Ecto neural progenitor cell (in vitro differentiated cells): ENCODE measurements at places on chromosomes 7 and 10.

DNA sequence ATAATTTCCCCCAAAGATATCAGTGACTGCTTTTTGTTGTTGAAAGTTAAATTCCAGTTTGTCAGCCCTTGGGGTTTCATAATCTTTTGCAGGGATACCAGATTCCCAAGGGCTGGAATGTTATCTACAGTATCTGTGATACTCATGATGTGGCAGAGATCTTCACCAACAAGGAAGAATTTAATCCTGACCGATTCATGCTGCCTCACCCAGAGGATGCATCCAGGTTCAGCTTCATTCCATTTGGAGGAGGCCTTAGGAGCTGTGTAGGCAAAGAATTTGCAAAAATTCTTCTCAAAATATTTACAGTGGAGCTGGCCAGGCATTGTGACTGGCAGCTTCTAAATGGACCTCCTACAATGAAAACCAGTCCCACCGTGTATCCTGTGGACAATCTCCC, 3.2 kb downstream of the CYP26A1 start:
- no peak for DNase-seq

- no peak for DNase-seq
Measured at GRCh38 chr7:151767557-151767956, 109.4 kb downstream of the PRKAG2 start.

- no peak for DNase-seq
Measured at GRCh38 chr7:94266238-94266644, 128.5 kb upstream of the COL1A2 start.

DNA sequence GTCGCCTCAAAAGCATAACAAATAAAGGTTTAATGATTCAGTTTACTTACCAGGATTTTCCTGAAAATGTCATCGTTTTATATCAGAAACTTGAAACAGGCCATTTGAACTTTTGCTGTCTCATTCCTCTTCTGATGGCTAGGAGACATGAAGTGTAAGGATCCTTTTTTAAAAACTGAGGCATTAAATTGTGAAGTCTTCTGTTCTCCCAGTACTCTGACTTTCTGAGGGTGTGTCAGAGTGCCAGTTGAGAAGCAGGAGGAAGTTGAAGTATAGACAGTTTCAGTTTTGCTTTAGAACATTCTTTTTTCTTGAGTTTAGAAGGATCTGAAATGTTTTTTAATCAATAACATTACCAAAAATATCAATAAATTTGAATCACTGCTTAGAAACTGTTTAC, at the start of gene SAMD9L:
TSS of gene SAMD9L (minus strand) at position 242 of the 400 bp plus-strand sequence. CDS start 12,414 bp downstream, outside the sequence.
- DNase-seq: no peak

GRCh38 chr10:66833861-66834260, 92.0 kb upstream of the LRRTM3 start:
- DNase-seq: no peak

- DNase-seq: no peak
Measured at GRCh38 chr7:151435971-151436370, 4.0 kb downstream of the CRYGN start.

GRCh38 chr7:152086513-152086912, 61.0 kb downstream of the GALNT11 start:
- no peak for DNase-seq

- no peak for DNase-seq
Measured at GRCh38 chr7:80309377-80309776, 174.7 kb downstream of the GNAI1 start.

DNA sequence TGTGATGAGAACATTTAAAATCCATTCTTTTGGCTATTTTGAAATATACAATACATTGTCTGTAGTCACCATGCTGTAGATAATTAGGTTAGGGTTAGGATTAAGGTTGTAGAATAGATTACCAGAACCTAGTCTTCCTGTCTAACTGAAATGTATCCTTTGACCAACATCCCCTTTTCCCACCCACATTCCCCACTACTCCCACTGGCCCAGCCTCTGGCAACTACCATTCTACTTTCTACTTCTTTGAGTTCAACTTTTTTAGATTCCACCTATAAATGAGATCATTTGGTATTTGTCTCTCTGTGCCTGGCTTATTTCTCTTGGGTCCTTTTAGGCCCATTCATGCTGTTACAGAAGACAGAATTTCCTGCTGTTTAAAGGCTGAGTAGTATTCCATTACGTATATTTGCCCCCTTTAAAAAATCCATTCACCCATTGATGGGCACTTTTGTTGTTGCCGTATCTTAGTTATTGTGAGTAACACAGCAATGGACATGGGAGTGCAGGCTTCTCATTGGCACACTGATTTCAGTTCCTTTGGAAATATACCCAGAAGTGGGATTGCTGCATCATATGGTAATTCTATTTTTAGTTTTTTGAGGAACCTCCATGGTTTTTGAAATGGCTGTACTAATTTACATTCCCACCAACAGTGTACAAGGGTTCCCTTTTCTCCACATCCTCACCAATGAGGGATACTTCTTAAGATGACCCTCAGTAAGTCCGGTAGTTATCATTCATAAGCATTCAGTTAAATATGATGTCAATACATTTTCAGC, 104.0 kb downstream of the RALA start:
- DNase-seq: no peak

DNA sequence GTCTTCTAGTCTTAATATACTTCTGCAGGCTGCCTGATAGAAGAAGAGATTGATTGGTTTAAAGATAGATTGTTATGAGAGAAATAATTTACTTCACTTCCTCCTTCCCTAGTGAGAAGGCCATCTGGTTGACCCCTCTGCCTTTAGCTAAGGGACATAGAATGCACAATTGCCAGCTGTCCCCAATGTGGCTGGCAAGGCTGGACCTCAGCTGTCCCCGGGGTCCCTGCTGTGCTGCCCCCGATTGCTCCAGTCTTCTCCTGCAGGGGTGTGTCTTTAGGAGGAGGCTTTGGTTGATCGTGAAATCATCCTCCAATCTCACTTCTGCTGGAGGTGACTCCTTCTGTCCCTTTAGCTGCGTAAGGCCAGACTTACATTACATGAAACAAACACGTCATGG, 388.5 kb downstream of the DPP6 start:
- no peak for DNase-seq

GRCh38 chr7:71657386-71657785, 525.4 kb downstream of the GALNT17 start:
- DNase-seq: no peak

DNA sequence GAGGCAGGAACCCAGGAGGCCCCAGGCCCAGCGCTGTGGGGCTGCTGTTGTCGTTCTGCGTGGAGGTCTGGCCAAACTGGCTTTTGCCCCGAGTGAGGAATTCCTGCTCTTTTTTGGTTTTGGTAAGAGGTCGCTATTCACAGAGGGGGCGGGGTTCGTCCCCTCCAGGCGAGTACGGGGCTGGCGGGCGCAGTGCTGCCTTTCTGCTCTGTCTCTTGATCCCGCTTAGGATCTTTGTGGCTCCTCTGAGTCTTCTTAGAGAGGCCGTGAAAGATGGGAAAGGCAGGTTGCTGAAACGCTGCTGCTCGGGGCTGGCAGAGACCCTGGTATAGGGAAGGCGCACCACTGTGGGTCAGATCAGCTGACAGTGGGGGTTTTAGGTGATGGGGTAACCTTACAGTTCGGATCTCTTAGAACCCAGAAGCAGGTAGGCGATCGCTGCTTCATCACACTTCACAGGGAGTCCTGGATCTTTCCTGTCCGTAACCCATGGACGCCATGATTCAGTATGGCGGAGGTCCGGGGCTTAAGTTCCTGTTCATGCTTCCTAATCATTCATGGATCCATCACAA, 136.7 kb downstream of the KIF20B start:
- DNase-seq: no peak

DNA sequence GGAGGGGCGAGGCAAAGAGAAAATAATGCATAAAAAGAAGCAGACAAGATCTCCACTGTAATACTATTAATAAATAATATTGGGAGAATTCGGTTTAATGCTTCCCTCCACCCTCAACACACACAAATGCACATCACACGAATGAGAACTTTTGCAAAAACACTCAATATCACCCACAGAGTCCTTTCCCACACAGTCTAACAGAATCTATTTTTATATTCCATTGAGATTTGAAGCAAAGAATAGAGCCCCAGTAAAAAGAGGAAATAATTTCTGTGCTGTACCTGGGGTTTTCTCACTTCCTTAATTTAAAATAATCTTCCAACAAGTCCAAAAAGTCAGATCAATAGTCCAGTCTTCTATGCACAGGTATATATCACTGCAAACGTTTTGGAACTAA, 17.0 kb downstream of the PIK3AP1 start:
- DNase-seq: no peak

DNA sequence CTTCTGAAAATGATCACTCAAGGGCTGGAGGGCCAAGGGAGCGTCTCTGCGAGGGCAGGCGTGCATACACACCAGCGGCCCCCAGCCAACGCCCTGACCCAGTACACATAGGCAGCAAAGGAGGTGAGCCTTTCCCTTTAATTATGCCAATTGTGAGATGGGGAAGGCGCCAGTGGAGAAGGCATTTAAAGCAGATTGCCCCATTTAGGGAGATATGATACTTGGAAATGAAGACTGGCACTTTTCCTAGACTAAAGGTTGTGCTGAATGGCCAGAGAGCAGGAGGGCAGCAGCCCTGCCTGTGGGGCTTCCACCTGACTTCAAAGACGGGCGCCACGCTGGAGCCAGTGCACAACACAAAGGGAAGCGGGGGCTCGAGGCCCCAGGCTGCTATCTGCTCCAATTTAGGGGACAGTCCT, 24.1 kb downstream of the HIPK2 start:
- no peak for DNase-seq

GRCh38 chr10:22714479-22715289, at the start of gene PIP4K2A:
Gene PIP4K2A (minus strand): TSS chr10:22714578. CDS start chr10:22714326, 252 bp downstream.
- DNase-seq: peak; percentile 73

GRCh38 chr10:84607044-84607443, 278.7 kb downstream of the CCSER2 start:
- no peak for DNase-seq

DNA sequence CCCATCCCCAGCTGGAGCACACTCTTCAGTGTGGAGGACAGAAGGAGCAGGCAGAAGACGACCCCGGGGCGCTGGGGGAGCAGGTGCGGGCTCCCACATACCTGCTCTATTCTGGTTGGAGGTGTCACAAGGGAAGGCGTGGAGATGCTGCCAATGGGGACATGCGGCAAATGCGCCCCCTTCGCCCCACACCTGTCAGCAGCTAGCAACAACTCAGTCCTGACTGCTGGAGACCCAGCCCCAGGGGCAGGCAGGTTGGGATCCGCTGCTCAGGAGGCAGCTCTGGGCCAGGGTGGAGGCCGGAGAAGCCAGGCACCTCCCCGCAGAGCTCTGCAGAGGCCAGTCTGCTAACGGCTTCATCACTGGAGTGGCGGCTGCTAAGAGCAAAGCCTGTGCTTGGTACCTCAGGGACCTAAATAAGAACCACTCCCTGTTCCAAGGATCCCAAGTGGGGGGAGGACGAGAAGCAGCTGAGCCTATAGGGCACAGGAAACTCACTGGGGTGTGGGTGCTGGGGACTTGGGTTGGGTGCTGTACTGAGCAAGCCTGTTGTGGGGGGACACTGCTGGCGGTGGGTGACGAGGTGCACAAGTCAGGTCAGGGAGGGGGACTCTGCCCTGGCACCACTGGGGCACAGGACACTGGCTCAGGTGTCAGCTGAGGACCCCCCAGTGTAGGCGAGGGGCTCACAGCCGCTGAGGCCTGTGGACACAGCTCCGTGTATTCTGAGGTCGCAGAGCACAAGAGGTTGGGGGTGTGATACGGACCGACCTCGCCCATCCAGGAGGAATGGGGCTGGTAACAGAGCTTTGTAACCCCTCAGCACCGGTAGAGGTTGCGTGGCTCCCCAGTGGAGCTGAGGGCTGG, 19.2 kb upstream of the GPR146 start:
- no peak for DNase-seq

DNA sequence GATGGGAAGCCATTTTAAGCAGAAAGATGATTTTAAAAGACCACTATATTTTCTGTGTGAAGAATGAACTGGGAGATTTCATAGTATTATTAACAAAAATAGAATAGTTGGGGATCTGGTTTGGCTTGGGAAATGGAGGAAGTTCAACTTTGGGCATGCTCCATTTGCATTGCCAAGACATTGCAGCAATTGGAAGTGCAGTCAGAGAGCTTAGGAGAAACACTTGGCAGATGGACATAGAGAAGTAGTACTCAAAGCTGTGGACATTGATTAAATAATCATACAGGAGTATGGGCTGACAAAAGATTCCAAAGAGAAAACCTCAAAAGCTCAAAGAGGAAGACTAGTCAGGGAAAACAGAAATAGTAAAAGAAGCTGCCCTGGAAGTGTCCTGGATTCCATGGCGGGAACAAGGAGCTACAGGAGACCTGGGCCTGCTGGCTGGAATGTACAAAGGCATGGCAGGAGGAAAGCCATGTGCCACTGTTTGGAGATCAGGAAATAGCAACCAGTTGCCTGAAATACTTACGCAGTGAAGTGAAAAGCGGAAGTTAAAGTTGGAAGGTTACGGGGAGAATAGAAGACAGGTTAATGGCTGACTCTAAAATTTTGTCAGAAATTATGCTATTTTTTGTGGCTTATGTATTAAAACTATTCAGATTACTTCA, 93.6 kb upstream of the MXI1 start:
- DNase-seq: no peak

DNA sequence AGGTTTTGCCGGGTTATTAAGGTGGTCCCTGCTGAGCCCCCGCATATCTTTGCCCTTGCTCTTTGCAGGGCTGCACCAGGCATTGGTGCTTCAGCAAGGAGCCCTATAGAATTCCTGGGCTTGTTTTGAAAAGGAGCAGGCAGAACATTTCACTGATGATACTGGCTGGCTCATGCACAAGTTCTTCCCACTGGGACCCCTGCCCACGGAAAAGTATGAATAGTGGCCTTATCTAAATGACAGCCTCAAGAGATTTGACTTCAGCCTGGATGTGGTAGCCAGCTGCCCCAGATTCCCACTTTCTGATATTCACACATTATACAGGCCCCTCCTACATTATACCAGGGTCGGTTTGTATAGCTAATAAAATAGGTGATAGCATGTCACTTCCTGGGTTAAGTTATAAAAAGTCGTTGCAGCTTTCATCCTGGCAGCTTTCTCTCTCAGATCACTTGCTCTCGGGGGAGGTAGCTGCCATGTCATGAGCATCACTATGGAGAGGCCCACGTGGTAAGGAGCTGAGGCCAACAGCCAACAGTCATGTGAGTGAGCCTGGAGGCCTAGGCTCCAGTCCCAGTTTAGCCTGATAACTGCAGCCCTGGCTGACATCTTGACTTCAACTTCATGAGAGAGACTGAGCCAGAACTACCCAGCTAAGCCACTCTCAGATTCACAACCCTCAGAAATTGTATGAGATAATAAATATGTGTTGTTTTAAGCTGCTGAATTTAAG, 16.8 kb upstream of the CRTAC1 start:
- no peak for DNase-seq
